Fibroblast of skin of scalp (primary cell): ENCODE measurements at places on chromosomes 1 and 21.
A peak's percentile ranks its signal among the peaks of the same experiment; 100 is the strongest.

- DNase-seq, result no peak
These were observed 651.9 kb downstream of the MRPL39 start for GRCh38 chr21:24955275-24955961.

DNA sequence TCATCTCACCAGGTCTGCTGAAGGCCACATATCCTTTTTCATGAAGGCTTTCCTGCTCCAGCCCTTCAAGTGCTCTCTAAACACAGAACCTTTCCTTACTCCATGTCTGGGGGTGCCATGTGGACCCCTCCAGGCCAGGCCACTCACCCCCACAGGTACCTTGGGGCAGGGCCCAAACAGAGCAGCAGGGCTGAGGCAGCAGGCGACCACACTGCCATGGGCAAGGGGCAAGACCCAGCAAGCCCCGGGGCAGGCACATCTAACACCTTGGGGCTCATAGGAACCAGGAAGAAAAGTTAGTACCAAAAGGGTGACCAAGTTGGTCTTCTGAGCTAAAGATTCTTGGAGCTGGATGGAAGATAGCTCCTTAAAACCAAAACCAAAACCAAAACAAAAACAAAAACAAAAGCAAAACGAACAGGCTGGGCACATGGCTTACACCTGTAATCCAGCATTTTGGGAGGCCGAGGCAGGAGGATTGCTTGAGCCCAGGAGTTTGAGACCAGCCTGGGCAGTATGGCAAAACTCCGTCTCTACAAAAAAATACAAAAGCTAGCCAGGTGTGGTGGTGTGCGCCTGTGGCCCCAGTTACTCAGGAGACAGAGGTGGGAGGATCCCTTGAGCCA, 63.7 kb downstream of the MRPL37 start:
- DNase-seq, result no peak

DNA sequence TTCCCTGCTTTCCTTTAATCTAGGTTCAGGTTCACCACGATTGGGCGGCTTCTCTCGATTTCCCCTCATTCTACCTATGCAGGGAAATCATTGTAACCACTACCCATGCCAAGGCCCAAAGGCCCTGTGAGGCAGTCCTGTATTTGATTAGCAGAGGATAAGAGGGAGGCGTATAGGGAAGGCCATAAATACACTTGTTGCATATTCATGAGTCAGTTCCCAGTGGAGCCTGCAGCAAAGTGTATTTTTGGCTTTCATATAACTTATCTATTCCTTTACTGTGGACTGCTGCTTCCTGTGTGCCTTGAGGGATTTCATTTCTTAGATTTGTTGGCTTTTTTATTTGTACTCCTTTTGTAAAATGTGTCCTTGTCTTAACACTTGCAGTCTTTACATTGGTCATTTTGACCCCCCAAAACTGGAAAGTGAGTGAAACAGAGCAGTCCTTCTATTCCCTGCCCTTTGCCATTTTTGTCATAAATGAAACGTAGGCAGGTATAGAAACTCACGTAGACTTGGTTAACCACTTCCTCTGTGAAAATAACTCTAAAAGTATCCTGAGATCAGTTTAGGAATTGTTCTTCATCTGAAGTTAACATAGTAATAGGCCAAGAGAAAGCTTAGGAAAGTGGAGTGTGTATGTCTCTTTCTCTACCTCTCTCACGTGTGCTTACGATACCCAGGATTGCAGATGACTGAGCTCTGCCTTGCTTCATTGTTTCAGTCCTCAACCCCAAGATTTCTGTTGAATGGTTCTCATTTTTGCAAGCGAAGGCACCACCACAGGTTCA, 19.6 kb upstream of the KCNQ4 start:
- DNase-seq, result no peak

- DNase-seq, result no peak
These were observed 97.5 kb upstream of the EDN2 start for GRCh38 chr1:41582004-41582325.

DNA sequence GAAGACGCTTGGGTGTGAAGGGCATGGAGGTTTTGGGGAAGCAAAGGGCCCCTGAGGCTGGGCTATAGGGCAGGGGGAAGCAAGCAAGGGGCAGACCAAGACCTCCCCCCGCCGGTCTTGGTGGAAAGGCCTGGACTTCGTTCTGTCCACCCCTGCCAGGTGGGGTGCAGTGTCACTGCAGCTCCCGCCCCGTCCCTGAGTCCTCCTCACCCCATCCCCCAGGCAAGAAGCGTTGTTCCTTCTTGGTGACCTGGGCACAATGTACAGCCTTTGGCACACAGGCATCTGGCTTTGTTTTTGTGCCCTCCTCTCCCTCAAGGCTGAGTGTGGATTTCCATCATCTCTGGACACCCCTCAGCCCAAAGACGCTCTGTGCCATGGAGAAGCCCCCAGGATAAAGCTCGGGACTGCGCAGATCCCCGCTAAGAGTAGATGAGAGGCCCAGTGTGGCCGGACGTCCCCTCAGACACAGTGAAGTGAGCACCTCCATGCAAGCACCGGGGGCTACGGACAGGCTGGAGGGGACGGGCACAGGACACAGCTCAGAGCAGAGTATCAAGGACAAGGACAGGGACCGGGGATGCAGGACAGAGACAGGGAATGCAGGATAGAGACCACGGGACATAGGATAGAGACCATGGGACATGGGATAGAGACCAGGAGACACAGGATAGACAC, 89.4 kb upstream of the ACTRT2 start:
- DNase-seq, result no peak

DNA sequence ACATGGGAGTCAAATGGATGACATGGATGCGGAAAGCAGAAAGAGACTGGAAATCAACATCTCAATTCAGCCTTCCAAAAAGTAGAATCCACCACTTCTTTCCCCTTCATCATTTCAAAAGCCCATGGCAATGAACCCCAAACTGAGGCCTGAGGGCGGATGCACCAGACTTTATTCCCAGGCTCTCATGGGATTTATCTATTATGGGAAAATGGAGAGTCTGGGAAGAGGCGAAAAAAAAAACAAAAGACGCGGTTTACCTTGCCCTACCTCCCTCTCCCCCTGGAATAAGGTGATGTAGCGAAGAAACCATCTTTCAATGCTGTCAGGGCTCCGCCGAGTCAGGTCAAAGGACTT, 624 bp downstream of the KIFAP3 start:
- no peak for DNase-seq

DNA sequence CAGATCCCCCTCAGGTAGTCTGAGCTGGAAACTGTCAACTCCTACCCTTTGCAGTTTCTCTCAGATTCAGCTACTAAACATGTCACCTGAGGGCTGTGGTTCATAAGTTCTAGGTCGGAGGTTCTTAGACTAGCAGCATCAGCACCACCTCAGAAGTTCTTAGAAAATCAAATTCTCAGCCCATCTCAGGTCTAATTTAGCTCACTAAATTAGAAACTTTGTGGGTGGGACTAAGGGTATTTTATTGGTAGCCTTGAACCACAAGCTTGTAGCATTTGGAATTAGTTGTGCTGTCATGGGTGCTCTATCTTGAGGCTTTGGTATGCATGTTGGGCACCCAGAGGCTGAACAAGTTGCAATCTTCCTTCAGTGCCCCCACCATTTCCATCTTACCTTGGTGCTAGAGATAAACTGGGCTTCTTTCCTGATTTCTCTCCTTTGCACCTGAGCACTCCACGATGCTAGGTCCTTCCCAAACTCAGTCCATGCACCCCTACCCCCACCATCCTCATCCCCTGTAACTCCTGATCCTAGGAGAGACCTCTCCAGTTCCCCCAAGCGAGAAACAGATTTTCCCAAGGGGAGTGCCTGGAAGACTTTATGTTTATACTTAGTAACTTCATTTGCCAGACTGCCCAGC, 54.2 kb downstream of the S1PR1 start:
- no peak for DNase-seq

GRCh38 chr1:211577819-211578639, 932 bp downstream of the SLC30A1 start:
- DNase-seq, result peak; percentile 64

- no peak for DNase-seq
These were observed 103.9 kb upstream of the SYT6 start for GRCh38 chr1:114257554-114257953.

- DNase-seq, result peak; percentile 13
These were observed at the start of gene CD34 for GRCh38 chr1:207910591-207911354. Gene CD34 (minus strand): TSS chr1:207911125. CDS start chr1:207911080, 45 bp downstream.

GRCh38 chr1:204714194-204714860, 28.8 kb upstream of the LRRN2 start:
- DNase-seq, result no peak

DNA sequence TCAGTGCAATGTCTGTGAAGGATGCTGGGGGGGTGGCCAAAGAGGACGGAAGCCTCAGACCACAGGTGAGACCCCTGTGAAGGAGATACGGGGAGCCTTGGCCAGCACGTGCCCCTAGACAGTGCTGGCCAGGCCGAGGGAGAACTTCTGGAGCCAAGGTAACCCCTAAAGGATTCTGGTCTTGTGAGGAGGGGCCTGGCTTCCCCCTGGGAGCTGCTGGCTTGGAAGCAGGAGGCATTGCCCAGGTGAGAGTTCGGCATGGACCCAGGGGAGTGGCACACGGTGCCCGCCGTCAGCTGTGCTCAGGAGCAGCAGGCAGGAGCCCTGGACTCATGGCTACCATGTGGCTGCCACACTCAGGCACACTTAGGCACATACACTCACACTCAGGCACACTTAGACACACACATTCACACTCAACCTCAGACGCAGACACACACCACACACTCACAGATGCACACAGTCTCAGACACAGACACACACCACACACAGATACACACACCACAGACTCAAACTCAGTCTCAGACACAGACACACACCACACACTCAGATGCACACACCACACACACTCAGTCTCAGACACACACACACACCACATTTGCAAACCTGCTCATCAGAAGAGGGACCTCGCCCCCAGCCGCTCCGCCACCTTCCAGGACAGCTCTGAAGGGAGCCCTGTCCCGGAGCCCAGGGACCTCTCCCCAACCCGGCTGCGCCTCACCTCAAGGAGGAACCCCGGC, 1.1 kb upstream of the COL6A2 start:
- DNase-seq, result no peak

DNA sequence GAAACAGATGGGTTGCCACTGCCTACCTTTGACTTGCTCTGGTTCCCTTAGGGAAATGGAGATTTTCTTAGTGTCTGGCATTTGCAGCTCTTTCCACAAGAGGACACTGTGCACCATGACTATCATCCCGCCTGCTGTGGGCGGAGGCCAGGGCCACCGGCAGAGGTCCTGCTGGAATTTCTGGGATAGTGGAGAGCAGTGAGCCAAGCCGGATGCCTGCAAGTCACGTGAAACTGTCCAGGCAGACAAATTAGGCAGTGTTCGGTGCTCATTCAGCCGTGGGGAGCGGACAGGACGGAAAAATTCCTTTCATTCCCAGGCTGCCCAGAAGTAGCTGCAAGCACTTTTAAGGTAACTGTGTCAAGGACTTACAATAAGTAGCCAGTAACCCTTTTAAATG, 43.4 kb downstream of the IGSF5 start:
- peak; percentile 85 for DNase-seq

DNA sequence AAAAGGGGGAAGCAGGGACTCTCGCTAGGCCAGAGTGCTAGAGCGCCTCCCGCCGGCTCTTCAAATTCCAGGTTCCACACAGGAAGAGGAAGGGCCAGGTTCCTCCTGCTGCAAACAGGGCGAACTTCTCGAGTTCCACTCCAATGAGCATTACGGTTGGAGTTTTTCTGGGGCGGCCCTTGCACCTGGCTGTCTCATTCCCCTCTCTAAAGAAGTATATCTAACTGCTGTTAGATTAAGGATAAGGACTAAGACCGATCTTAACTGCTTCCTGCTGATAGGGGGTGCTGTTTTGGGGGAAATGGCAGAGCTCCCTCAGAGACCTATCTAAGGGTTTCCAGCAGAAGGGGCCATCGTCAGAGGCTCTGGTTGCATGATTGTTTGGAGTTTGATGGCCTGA, 138.0 kb downstream of the RABGAP1L start:
- DNase-seq, result no peak

GRCh38 chr1:220828179-220828490, 41.4 kb downstream of the MTARC1 start:
- no peak for DNase-seq

DNA sequence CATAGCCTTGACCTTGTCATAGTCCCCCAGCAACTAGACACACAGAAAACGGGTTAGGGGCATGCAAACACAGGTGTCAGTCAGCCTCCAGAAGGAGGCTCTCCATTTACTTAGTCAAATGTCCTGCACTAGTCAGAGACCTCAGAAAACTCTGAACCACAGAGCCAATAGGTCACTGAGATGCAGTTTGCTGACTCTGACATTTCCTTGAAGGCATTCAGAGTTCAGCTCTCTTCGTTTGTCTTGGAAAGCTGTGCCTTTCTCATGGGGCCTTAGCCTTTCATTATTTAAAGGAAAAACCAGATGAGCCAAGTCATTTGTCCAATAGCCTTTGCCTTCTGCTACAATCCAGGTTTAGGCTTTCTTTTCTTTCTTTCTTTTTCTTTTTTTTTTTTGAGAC, 3.5 kb downstream of the OLFML2B start:
- DNase-seq, result peak; percentile 36

GRCh38 chr1:221708076-221708571, 33.8 kb downstream of the DUSP10 start:
- DNase-seq, result no peak

- no peak for DNase-seq
These were observed 33.4 kb downstream of the CD247 start for GRCh38 chr1:167484726-167485502.

- peak; percentile 79 for DNase-seq
These were observed 108.0 kb downstream of the NRIP1 start for GRCh38 chr21:14956807-14957206.

DNA sequence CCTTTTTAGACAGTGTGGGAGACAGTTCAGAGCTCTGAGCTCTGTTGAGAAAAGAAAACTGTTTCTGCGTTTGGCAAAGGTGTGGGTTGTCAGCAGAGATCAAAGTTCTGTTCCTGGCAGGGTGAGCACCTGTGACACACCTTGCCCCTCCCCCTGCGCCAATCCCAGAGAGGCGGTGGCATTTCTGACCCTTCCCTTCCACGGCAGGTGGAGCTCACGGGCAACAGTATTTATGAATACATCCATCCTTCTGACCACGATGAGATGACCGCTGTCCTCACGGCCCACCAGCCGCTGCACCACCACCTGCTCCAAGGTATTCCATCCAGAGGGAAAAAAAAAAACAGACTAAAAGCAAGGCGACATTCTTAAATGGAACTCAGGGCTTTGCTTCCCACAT, 20.7 kb downstream of the SIM2 start:
- DNase-seq, result no peak

- peak; percentile 47 for DNase-seq
These were observed 66.4 kb upstream of the FBXO28 start for GRCh38 chr1:224047538-224047937.

GRCh38 chr1:38371505-38371844, 324.9 kb upstream of the POU3F1 start:
- DNase-seq, result peak; percentile 11

DNA sequence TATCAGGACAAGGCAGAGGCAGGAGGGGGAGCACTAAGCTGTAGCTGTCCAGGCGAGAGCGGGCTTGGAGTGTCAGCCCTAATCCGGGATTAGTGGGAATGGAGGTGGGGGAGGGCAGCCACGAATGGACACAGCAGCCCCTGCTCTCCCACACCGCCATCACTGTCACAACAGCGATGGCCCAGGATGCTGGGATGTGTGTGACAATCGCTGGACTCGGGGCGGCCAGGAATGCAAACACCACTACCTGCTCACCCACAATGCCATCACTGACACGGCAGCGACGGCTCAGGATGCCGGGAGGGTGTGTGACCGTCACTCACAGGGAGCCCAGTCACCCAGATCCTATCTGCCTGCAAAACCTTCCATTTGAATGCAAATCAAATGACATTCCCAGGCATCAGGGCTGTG, 2.9 kb downstream of the C2CD2 start:
- no peak for DNase-seq

- peak; percentile 55 for DNase-seq
These were observed 10.9 kb downstream of the C1orf216 start for GRCh38 chr1:35707601-35708440.
